ENCODE measurements at places on chromosomes 2 and 18. TPM values are rescaled to one million over a fixed set of nuclear protein-coding genes. Genes with fewer than 3 reads are reported as not detected.

Gene SOX11
- 42.8 TPM for total RNA-seq

DNA sequence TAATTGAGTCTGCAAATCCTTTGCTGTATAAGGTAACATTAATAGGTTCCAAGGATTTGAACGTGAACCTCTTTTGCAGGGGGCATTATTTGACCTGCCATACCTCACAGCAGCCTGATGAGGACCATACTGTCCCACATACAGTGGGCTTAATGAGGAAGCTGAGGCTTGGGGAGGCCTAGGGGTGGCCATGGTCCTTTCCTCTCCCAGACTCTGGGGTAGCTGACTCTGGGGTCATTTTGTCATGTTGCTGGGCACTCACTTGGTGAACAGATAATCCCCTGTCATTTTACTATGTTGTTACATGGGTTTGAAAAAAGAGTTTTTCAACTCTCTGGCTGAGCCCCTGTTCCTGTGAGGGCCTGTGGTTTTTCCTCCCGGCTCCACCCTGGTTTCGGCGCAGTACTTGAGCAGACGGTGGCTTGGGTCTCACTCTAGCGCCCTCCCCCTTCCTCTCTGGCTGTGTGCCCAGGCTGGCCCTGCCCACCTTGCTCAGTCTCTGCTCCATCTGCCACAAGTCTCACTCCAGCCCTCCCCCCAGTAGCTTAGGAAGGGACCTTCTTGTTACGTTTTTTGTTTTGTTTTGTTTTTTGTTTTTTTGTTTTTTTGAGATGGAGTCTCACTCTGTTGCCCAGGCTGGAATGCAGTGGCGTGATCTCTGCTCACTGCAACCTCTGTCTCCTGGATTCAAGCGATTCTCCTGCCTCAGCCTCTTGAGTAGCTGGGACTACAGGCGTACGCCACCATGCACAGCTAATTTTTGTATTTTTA, 21.0 kb downstream of the INPP4A start:
- DNase-seq: no peak

Gene PFN4
- not detected for total RNA-seq

GRCh38 chr2:45131587-45131986, 122.3 kb upstream of the SIX2 start:
- no peak for DNase-seq

Gene KLHL30
- total RNA-seq: not detected

GRCh38 chr2:163338270-163338669, 397.5 kb downstream of the FIGN start:
- peak; percentile 42 for DNase-seq

Gene ITGAV
- 22.3 TPM for total RNA-seq

Gene TGFA
- 3.3 TPM for total RNA-seq

DNA sequence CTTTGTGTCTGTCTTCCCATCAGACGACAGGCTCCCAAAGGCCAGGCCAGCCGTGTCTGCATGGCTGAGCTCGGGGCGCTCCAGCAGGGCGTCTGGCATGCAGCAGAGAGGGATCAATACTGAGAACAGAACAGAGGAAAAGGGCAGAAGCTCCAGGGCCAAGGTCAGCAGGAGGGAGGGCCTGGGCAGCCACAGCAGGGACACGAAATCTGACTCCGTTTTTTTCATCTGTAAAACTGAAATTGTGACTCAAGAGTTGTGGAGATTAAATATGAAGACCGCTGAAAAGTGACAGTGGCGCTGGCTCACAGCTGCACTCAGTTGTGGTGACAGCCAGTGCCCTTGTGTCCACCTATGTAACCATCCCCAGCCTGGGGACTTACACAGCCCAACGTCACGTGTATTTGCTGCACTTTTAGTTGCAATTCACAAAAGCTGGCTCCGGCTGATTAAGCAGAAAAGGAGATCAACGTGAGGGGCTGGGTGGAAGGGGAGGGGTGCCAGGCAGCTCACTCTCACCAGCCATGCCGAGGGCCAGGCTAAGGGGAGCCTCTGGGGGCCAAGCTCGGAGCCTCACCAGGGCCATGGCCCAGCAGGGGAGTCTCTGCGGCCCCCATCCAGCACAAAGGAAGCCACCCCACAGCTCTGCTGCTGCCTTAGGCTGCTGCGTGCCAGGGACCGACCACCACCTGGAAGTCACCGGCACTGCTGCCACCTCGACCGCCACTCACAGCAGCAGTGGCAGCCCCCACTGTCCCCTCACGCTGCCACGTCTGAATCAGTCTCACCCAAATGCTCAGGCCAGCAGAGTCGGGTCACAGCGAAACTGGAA, 74.7 kb downstream of the EIPR1 start:
- no peak for DNase-seq

- peak; percentile 85 for DNase-seq
Observed at GRCh38 chr2:10097352-10098148, 17.3 kb upstream of the CYS1 start.

Gene SLC11A1
- total RNA-seq: 0.04 TPM

DNA sequence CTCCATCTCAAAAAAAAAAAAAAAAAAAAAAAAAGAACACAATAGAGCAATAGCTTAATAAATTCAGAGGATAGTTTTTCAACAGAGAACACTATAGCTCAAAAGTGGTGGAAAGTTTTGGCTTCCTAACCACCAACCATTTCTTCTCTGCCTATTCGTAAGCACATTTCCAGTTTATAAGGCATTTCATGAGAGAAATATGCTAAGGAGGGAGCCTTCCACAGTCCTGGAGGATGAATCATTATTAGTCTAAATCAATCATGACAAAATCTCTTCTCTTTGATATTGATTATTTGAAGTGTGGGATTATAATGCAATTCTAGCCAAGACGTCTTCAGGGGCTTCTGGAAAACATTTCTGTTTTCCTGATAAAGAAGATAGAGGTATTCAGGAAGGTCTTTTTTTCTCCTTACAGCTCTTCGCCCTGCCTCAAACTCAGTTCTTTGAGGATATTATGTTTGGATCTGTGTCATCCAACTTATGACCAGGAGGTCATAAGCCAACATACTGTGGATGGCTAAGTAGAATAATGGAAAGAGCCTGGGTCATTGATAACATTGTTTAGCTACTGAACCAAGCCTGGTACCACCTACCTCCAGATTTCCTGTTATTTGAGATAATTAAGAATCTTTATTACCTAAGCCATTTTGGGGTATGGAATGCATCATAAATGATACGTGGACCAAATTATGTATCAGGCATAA, 207.3 kb downstream of the TRIB2 start:
- no peak for DNase-seq

Data from H9 (cell line).